Dorsolateral prefrontal cortex (tissue), 122 donors: ENCODE measurements at places on chromosomes 5 and 9.

- no peak for DNase-seq
Measured at GRCh38 chr9:37443566-37443965, 21.1 kb downstream of the GRHPR start.

- no peak for DNase-seq
Measured at GRCh38 chr5:169390265-169390664, 89.3 kb upstream of the SLIT3 start.

GRCh38 chr9:34114436-34114835 is 12.1 kb downstream of the DCAF12 start:
- no peak for DNase-seq

DNA sequence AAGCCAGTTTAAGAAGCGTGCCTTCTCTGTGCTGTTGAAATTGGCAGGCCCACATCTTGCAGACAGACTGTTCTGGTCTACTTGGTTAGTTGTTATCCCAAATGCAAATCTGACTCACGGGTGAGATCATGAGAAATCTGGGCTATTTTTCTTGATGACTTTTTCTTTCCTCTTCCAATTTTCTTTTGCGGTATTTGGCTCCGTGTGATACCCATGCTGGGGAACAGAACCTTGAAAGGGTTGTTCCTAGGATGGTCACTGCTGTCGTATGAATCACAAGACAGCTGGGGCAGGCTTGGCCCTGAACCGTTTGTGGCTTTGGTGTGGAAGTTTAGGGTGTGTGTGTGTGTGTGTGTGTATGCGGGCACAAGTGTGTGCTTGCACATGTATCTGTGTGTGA is 24.6 kb downstream of the PDZD2 start:
- no peak for DNase-seq

DNA sequence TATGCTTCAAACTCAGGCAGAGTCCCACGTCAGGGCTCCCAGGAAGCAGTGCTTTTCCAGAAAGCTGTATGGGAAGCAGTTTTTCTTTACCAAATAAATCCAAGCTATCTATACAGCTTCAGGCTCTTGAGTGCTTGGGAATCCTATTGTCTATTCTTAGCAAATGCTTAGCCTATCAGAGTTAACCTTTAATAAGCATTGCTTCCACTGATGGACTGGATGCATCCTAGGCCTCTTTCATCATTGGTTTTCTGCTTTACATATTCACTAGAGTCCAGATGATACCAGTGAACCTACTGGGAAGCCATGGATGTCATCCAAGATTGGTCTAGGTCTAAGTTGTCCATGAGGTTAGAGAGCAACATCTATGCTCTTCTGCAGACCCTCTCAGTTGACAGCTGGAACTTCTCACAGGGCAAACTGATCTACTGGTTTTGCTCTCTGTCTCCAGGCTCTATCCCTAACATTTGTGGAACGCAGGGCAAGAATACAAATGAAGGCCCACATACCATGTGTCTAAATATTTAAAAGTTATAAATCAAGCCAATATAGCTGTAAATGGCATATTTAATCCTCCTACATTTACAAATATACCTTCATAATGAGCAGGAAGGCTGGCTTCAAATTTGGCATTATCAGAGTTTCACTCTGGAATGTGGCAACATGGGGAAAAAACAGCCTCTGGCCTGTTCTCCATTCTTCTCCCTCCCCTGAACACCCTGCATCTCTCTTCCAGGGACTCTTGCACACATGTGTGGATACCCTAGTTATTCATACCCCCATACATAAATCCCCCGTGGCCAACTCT is 49.8 kb upstream of the PLPP1 start:
- DNase-seq, result no peak

DNA sequence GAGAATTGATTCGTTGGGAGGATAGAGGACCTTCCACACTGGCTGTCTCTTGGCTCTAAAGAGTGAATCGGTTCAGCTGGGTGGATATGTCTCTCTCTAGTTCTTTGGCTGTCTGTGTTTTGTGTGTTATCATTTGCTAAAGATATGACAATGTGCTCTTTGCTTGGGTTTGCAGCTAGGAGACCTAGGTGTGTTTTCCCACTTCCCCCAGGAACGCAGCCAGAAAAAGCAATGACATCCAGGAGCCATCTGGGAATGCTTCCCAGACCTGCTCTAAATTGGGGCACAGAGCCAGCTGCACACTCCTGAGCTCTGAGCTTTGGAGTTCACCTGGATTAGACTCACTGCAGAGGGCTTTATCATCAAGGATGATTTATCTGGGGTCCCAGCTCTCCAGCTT is 12.8 kb upstream of the PDZD2 start:
- no peak for DNase-seq

GRCh38 chr5:88679638-88680037 is 203.3 kb downstream of the MEF2C start:
- no peak for DNase-seq

DNA sequence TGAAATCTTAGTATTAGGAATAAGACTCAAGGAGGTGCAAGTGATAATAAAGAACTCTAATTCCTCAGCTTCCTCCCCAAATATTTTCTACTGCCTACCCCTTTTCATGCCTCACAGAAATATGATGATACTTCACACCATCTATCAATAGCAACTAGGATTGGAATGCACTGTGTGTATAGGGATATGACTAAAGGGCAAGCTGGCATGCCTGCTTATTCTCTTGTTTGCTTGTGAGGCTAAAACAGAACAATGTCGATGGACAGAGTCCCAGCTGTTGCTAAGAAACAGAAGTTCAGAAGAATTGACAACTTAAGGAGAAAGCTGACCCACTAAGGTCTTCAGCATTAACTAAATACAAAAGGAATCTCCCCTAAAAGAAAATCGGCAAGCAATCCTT is 9.7 kb upstream of the CHD1 start:
- no peak for DNase-seq

DNA sequence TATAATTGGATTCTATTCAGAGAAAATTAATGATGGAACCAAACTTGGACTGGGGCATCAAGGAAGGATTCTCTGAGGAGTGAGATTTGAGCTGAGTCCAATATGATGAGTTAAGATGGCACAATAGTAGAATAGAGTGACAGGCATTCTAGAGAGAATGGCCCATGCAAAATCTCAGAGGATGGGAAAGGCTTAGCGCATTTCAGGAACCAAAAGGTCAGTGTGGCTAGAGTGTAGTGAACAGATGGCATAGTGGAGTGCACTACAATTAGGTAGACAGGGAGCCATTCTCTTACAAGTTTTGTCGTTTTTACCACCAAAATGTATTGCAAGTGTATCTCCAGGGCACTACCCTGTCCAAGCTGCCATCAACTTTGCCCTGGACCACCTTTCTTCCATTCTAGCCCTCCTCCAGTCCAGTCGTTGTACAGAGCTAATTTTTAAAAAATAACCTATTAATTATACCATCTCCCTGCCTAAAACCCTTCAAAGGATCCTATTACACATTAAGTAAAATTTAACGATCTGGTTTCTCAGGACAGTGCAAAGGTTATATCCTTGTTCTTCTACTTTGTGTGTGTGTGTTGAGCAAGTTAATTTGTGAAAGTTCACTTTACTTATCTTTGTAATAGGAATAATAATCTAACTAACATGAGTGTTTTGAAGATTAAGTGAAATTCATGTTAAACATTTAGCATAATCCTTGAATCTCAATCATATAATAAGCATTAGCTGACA is 211.7 kb downstream of the COMMD10 start:
- DNase-seq, result no peak

DNA sequence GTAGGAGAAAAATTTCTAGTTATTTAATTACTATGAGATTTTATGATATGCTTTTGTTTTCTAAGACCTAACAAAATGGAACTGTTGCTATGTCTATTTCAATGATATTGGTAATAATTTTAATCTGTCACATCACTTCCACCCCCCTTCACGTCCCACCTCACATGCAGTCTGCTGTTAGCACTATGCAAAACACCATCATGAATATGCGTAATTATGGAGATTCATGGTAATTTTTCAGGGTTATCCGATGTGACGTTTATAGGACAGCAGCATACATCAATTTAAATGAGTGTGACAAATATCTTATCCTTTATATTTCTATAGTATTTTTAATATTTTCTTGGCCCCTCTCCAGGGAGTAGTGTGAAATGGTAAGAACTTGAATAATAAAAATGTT is 283.8 kb upstream of the TMEM161B start:
- no peak for DNase-seq

- peak; percentile 65 for DNase-seq
Measured at GRCh38 chr5:138610918-138611677, 35.9 kb upstream of the HSPA9 start.

DNA sequence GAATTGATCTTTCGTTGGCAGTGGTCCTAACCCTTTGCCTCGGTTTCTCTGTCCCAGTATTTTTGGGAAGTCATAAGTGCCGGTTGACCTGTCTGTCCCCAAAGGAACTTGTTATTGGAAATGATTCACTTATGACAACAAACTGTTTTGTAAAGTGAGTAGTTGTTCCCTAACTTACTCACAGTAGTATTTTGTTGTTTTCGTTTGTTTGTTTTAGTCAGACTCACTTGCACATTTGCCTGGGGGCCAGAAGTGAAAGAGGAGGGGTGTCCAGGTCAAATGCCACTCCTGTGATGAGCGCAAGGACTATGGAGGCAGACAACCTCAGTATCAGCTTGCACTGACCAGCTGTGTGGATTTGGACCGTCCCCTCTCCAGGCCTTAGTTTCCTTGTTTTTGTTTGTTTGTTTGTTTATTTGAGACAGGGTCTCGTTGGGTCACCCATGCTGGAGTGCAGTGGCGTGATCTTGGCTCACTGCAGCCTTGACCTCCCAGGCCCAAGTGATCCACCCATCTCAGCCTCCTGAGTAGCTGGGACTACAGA is 47.3 kb downstream of the ANKRD55 start:
- DNase-seq, result no peak

GRCh38 chr9:88753691-88754367 is 218.9 kb downstream of the NXNL2 start:
- no peak for DNase-seq

GRCh38 chr5:75601996-75602395 is 9.3 kb upstream of the ANKDD1B start:
- DNase-seq, result no peak

DNA sequence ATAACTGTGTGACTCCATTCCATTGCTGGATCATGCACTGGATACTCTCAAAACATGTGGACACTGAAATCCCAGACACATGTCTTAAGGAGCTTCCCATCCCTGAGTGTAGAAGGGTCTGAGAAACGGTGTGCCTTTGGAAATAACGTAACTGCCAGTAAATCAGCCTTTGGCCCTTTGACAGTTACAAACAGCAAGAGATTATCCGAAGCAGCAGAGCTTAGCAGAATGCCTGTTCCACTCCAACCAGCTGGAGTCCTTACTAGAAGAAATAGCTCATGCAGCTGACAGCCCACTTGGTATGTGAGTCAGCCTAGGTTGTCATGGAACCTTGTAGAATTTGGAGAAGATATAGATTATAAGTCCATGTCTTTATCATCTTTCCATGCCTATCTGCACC is 7.0 kb downstream of the TMEM252 start:
- DNase-seq, result no peak

GRCh38 chr5:158922816-158923215 is 176.9 kb downstream of the EBF1 start:
- DNase-seq, result no peak

DNA sequence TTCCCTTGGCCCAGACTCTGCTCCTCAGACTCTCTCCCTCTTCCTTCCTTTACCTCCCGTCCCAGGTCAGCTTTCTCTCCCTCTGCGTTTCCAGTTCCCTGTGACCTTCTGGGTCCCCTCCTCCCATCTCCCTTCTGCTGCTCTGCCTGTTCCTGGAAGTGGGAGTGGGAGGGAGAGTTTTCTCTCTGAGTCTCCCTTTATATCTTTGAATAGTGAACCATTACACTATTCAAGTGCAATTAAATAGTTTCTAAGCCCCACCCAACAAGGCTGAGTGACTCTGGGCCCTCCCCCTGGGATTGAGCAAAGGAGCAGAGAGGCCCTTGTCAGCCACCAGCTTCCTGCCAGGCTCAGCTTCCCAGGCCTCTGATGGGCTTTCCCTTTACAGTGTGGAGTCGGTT is 34.8 kb downstream of the THBS4 start:
- no peak for DNase-seq

DNA sequence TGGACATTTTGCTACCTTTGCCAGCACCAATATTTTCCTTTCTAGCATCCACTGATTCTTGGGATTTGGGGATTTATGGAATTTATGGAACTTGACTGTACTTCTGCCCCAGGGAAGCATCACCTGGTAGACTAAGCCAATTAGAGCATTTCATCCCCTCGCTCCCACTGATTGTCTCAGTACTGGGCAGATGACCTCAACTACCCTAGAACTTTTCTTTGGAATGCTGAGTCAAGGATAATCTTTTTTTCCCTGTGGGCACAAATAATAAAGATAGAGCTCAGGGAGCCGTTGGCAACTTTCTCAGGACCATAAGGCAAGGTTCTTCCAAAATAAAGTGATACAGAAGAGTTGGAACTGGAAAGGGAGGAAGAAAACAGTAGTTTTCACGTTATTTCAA is 438.4 kb downstream of the PLK2 start:
- no peak for DNase-seq

DNA sequence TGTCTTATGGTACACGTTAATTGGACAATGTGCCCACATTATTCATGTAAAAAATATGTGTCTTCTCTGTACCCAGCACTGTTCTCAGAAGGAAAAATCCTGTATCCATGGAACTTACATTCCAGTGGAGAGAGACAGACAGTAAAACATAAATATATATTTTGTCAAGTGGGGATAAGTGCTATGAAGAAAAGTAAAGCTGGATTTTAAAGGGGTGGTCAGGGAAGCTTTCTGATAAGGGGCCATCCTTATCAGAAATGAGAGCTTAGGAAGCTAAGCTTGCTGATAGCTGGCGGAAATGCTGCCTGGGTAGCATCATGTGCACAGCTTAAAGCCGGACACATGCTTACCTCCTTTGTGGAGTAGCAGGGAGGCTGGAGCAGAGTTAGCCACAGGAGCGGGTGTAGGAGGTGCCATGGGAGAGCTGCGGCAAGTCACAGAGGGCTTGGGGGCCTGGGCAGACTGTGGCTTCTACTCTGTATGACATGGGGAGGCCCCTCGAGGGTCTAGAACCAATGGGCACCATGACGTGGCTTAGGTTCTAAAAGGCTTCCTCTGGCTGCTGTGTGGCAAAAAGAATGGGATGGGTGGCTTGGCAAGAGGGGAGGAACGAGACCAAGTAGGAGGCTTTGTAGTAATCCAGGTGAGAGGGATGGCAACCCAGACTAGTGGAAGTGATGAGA is 141.7 kb downstream of the FGF1 start:
- no peak for DNase-seq

DNA sequence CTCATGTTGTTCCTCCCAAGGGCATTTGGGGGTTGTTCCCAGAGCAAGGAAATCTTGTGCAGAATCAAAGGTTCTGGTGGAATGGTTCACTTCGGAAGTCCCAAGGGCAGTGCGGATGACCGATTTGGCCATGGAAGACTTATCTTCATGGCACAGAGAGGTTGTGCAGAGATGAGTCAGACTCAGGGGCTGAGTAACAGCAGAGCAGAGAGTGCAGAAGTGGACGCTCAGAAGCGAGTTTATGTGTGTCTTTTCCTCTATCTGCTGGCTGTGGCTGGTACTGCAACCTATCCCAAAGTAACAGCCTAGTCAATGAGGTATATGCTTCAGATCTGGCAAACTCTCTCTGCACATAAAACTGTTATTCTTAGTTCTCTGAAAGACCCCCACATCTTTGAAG is 118.1 kb downstream of the DPYSL3 start:
- no peak for DNase-seq

- no peak for DNase-seq
Measured at GRCh38 chr9:93459432-93459847, 6.1 kb upstream of the FAM120AOS start.
